ENCODE measurements at places on chromosomes 3 and 15.

GRCh38 chr3:54631516-54632325 lies 296.1 kb downstream of the LRTM1 start:
- no peak for DNase-seq

DNA sequence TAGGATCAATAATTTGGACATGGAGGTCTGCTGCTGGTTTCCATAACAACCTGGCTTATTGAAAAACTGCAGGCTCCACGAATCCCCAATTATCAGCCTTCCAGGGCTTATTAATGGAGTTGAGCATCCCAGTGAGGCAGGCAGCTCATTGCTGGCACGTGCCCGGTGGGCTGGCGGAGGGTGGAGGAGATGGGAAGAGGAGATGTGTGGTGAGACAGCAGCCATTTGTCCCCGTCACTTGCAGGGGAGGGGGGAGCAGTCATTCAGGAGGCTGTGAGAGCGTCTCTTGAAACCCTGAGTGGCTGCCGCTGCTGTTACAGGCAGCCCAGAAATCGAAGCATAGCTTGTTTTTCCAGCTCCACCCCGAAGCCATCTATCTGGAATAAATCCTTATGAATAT lies 70.6 kb downstream of the GAP43 start:
- no peak for DNase-seq

- no peak for DNase-seq
These were observed 47.0 kb upstream of the USP3 start for GRCh38 chr15:63457379-63457778.

- DNase-seq: no peak
These were observed 369.0 kb downstream of the UNC13C start for GRCh38 chr15:54347082-54347827.

DNA sequence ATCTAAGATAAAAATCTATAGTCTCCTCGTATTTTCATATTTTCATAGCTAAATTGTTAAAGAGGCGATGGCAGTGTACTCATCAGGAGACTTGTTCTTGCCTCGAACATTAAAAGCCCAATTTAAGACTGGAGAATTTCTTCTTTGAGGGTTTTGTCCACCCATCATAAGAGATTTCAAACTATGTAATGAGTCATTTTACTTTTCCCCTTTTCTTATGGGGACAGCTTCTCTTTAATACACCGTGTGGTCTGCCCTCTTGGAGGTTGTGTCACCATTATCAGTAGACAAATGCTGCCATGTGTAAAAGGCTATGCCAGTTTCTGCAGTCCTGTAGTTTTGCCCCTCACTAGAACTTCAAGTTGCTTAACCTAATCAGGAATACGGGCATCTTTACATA lies 16.9 kb downstream of the TGFBR2 start:
- DNase-seq: no peak

DNA sequence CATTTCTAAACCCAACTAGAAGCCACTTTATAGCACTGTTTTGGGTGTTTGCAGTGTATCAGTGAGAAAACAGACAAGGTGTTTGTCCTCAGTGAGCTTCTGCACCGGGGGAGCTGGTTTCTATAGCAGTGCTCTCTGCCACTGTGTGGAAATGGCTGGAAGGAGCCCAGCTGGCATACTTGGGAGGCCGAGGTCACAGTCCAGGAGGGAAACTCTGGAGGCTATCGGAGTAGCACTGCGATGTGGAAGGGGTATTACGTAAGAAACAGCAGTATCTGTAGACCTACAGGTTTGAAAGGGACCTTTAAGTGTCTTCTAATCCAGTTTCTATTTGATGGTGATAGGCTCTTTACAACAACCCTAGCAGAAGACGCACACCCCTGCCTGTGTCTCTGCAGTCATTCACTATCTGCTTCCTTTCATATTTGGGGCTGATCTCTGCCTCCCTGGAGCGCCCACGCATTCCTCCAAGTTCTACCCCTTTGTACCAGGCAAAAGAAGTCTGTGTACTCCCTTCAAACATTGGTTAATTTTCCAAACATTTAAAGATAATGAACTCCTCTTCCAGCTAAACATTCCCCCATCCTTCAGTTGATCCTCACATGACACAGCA lies 87.4 kb upstream of the ADAMTS17 start:
- DNase-seq: no peak

DNA sequence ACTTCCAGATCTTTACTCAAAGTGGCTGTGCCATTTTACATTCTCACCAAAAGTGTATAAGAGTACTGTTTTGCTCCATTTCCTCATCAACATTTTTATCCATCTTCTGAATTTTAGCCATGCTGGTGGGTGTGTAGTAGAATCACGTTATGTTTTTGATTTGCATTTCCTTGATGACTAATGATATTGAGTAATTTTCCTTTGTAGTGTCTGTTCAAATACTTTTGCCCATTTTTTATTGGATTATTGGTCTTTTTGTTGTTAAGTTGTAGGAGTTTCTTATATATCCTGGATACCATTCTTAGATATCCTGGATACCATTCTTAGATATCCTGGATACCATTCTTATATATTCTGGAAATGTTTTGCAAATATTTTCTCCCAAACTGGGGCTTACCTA lies 344.9 kb downstream of the LRRC3B start:
- DNase-seq: no peak

DNA sequence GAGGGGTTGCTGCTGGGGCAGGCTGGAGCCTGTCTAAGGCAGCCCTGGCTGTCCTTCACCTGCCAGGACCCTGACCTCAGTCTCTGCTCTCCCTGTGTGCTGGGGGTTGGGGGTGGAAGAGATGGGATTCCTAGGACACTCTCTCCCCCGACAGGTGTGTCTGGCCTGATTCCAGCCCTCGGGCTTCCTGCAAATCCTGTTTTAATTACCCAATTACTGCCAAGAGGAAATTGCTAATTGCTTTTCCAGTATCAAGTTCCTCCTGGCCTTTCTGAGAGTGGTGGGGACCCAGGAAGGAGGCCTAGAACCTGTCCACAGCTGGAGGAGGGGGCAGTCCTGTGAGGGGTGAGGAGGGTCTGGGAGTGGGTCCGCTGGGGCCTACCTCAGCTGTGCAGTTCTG lies 15.8 kb downstream of the PLXNA1 start:
- no peak for DNase-seq

GRCh38 chr3:72848703-72849081 lies 447 bp upstream of the SHQ1 start:
- peak; percentile 68 for DNase-seq

DNA sequence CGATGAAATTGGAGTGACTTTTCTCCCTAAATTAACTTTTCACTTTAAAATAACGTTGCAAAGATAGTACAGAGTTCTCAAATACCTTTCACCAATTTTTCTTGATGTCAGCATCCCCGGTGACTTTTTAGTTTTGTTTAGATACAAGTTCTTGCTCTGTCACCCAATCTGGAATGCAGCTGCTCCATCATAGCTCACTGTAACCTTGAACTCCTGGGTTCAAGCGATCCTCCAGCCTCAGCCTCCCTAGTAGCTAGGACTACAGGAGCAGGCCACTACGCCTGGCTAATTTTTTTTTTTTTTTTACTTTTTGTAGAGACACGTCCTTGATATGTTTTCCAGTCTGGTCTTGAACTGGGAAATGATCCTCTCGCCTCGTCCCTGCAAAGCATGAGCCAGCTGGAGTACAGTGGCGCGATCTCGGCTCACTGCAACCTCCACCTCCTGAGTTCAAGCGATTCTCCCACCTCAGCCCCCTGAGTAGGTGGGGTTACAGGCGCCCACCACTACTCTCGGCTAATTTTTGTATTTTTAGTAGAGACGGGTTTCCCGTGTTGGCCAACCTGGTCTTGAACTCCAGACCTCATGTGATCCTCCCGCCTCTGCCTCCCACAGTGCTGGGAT lies 747 bp downstream of the NSUN3 start:
- DNase-seq: no peak

DNA sequence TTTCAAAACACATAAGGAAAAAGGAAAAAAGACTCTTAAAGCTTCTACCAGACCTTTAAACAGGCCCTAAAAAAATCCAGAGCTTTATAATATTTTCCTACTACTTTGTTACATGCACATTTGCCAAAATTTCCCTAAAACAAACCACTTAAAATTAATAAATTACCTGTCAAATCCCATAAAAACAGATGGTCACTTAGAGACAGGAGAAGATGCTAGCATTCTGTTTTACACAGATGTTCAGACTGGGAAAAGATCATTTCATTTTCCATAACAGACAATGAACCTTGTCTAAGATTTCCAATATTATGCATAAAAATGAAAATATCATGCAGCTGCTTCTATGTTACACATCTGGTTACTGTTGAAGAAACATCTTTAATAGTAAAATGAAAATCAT lies 66.6 kb downstream of the SUCLG2 start:
- no peak for DNase-seq

DNA sequence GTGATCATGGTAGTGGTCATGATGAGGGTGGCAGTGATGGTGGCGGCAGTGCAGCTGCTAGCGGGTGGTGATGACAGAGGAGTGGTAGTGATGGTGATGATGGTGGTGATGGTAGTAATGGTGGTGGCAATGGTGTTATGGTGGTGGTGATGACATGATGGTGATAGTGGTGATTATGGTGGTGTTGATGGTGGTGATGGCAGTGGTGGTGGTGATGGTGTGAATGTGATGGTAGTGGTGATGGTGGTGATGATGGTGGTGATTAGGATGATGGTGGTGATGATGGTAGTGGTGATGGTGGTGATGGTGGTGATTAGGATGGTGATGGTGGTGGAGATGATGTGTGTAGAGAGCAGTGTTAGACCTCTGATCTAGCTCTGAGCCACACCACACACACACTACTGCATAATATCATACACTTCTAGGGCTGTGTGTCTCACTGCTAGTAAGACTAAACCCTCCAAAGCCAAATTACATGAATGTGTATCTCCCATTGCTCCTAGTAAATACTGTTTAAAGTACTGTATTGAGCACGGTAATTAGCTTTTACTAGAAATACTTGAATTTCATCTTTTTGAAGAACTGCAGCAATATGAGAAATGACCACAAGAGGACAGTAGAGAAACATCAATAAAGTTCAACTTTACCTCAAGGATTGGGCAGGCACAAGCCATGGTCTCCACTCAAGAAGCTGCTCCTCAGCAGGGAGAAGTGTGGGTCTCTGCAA lies 28.8 kb downstream of the TMED3 start:
- no peak for DNase-seq

GRCh38 chr3:58009026-58009748 lies 965 bp downstream of the FLNB start:
- DNase-seq: peak; percentile 73
